ENCODE measurements at places on chromosomes 3 and 15.

- no peak for DNase-seq
Measured at GRCh38 chr3:155983834-155984474, 113.5 kb downstream of the GMPS start.

- DNase-seq: no peak
Measured at GRCh38 chr3:152557302-152557999, 277.5 kb upstream of the P2RY1 start.

GRCh38 chr15:88342666-88343065 is 86.1 kb upstream of the NTRK3 start:
- no peak for DNase-seq

- DNase-seq: no peak
Measured at GRCh38 chr3:61008998-61009380, 242.3 kb downstream of the FHIT start.

DNA sequence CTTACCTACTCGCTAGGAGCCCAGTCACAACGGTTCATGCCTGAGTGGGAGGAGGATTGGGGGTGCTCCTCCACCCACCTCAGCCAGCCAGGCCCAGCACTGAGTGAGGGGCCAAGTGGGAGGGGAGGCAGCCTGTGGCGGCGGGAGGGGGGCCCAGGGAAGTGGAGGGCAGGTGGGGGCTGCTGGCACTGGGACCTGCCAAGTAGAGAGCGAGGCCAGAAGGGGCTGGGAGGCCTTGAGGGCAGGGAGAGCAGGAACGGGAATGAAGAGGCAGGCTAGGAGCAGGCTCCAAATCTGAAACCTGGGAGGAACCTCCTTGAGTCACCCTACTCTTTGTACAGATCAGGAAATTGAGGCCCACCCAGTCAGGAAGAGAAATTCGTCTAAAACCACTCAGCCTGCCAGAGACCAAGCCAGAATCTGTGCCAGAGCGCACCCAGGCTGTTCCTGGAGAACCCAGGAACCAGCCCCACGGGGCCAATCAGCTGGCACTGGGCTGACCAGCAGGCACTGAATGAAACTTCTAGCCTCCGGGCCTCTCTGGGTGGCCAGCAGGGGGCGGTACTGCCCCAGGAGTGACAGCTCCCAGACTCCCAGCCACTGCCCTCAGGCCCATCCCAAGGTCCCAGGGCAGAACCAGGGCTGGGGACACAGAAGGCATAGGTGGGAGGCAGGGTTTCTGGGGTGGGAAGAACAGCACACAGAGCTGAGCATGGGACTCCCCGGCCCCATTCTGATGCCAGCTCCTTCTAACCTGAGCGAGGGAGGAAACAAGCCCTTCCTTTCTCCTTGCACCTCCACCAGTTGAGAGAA is 14.8 kb upstream of the CYP11A1 start:
- peak; percentile 61 for DNase-seq

- no peak for DNase-seq
Measured at GRCh38 chr3:23826382-23827064, 20.8 kb downstream of the UBE2E1 start.

DNA sequence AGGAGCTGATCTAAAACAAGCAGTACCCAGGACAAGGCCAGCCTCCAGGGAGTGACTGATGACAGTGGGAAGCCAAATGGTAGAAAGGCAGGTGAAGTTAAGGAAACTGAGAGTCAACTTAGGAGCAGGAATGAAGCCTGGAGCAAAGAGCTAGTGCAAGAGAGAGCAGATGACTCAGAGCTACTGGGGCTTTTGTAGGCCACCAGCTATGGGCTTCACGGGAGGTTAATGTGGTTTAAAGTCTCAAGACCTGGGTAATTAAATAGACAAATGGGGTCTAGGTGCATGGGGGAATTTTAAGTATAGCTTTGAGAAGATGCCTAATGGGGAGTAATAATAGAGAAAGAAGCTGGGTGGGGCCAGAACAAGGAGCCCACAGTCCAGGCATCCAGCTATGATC is 3.1 kb downstream of the CD86 start:
- no peak for DNase-seq

DNA sequence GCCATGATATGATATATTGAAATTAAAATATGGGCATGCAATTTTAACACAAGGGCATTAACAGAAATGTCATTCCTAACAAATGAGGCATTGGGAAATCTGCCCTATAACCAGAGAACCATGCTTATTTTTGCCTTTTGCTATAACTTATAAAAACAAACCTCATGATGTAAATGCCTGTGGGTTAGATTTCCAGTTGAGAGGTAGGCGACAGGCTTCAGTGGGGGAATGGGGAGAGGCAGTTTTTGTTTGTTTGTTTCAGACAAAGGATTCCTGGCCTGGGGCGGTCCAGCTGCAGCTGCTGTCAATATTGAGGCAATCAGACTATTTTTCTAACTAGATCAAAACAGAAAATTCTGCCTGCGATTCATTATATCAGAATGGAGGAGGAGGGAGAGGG is 490.4 kb upstream of the CFAP20DC start:
- no peak for DNase-seq

GRCh38 chr15:69980341-69981059 is 117.2 kb downstream of the TLE3 start:
- no peak for DNase-seq

GRCh38 chr3:108381529-108382140 is 85.3 kb downstream of the HHLA2 start:
- DNase-seq: no peak

- DNase-seq: no peak
Measured at GRCh38 chr3:185328324-185329004, 34.5 kb upstream of the MAP3K13 start.

DNA sequence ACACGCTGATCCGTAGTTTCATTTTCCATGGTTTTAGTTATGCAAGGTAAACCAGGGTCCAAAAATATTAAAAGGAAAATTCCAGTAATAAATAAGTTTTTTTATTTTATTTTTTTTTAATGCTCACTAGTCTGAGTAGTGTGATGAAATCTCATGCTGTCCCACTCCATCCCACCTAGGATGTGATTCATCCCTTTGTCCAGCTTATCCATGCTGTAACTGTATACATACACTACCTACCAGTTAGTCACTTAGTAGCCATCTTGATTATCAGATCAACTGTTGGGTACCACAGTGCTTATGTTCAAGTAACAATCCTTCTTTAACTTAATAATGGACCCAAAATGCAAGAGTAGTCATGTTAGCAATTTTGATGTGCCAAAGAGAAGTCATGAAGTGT is 75.2 kb downstream of the ESYT3 start:
- DNase-seq: no peak

DNA sequence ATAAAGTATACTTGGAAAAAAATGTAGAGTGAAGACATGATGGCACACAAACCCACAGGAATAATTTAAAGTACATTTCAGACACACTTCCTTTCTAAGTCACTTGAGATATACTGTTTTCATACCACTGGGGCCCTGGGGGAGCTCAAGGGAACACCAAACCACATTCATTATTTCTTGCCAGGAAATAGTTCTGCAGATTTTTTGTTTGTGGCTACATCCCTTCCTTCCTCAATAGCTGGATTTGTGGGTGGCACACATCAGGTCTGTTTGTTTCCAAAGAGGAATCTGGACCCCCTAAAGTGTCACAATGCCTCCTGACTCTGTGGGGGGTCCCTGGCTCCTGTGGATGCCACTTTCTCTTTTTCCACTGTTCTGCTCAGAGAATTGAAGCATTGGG is 153.5 kb upstream of the COL8A1 start:
- DNase-seq: no peak

GRCh38 chr3:32888739-32889138 is 62.7 kb upstream of the CCR4 start:
- no peak for DNase-seq

- DNase-seq: no peak
Measured at GRCh38 chr15:84872009-84872910, 12.2 kb upstream of the SLC28A1 start.

DNA sequence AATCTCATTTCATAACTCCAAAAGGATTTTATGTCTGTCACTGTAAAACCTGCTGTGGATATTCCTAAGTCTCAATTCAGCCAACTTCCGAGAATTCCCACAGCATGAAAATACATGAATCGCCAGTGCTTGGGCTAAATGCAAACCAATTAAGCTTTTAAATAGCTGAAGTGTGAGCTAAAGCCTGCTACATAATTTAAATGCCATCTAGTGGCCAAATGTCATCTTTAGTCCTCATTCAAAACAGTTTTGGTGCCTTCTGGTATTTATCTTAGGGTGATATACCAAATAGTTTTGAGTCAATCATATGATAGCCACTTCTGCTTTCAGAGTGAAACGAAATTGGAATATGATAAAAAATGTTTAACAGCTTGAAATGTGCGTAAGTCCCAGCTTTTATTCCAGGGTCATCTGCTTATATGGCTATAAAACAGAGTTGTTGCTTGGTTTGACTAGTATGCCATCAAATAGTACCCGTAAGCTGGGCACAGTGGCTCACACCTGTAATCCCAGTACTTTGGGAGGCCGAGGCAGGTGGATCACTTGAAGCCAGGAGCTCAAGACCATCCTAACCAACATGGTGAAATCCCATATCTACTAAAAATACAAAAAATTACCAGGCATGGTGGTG is 41.8 kb upstream of the CCNL1 start:
- DNase-seq: no peak

DNA sequence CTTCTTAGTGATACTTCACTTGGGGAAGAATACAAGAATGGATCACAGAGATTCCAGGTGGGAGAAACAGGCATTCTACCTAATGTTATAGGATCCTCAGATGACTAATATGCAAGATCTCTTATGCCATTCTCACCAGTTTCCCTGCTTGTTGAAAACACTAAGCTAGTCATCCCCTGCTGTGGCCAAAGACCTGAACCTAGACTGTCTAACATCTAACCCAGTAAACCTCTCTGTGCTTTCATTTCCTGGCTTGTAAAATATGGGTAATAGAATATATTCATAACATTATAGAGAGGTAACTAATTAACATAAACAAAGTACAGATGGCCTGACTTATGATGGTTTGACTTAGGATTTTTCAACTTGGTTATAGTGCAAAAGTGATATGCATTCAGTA is 776.3 kb downstream of the TUSC7 start:
- no peak for DNase-seq

- DNase-seq: no peak
Measured at GRCh38 chr3:138474163-138474562, 39.7 kb downstream of the ESYT3 start.

DNA sequence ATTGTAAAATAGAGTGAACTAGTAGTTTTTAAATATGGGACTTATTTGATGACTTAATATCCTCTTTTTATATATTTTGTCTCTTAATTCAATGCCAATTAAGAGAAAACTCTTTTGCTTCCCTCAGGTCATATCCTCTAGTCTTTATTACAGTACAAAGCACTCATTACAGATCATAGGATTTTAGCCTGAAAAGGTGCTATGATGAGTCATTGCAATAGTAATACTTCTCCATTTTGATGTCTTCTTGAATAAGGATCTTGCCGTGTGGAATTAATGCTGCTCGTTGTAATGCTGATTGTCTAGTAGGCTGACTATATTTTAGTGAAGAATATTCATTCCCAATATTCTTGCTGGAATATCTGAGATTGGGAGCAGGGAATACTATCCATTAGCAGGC is 612.2 kb upstream of the GOLIM4 start:
- no peak for DNase-seq

- no peak for DNase-seq
Measured at GRCh38 chr15:65384505-65384894, 6.7 kb upstream of the IGDCC3 start.

GRCh38 chr3:52777959-52778805 is 783 bp downstream of the ITIH1 start:
- DNase-seq: no peak

- no peak for DNase-seq
Measured at GRCh38 chr3:133377396-133377795, 22.5 kb upstream of the BFSP2 start.

DNA sequence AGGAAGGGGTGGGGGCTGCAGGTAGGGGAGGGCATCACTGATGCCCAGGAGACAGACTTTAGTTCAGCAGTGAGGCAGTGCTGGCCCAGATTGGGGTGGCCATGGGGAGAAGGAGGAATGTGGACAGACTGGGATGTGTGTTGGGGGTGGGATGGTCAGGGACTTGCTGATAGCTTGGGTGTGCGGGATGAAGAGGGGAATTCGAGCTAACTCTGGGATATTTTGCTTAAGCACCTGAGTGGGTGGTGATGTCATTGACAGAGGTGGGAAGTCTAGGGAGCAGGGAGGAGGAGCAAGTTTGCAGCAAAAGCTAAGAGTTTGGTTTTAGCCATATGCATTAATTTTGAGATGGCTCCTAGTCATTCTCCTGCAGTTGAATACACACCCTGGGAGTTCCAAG is 207.5 kb downstream of the RPLP1 start:
- DNase-seq: no peak

GRCh38 chr3:28972921-28973320 is 307.9 kb upstream of the RBMS3 start:
- no peak for DNase-seq

DNA sequence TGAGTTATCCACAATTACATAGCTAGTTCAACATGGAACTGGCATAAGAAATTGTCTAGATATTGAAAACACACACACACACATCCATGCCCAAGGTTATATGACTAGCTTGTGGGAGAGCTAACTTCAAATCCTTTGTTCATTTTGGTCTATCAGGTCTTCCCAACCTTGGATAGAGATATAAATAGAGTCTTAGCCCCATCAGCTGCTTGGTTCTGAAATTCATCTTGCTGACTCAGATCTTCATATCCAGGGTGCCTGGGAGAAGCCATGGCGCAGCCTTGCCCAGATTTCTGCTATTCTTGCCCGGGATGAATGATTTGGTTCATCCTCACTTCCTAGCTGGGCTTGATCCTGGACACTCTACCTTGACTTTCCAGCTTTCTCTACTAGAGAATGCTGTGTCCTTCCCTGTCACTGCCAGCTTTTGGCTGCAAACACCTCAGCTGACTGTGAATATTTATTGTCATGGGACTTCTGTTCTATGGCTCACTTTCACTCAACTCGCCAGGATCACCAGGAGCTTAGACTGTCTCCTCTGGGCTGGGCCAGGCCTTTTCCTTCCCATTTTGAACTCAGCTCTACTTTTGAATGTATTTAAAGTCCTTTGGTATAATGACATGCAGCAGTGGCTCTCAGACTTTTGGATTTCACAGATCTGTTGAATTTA is 324.4 kb downstream of the AGBL1 start:
- DNase-seq: no peak

GRCh38 chr3:170644711-170645110 is 58.8 kb upstream of the SLC7A14 start:
- no peak for DNase-seq

DNA sequence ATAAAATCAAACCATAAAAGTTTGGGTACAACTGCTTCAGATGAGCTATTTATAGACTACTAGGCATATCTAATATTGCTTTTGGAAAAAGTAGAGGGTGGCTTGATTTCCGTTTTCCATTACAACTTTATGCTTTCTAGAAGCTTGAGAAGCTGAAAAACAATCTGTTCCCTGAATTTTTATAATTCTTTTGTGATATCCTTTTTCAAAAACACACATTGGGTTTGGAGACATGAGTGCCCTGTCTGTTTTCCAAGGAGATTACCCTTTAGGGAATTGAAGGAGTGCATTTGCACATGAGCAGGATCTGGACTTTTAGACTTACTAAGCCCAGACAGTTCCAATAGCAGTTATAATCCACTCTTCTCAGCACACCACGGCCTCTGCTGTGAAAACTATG is 49.5 kb upstream of the FILIP1L start:
- DNase-seq: no peak

- DNase-seq: no peak
Measured at GRCh38 chr3:170815936-170816335, 54.1 kb downstream of the RPL22L1 start.

GRCh38 chr3:63354160-63354559 is 76.1 kb downstream of the SYNPR start:
- DNase-seq: no peak

GRCh38 chr3:179088306-179088705 is 16.7 kb upstream of the ZMAT3 start:
- DNase-seq: no peak

- DNase-seq: no peak
Measured at GRCh38 chr3:187952849-187953248, 201.1 kb upstream of the LPP start.
